ENCODE measurements at places on chromosomes 1 and 21.

DNA sequence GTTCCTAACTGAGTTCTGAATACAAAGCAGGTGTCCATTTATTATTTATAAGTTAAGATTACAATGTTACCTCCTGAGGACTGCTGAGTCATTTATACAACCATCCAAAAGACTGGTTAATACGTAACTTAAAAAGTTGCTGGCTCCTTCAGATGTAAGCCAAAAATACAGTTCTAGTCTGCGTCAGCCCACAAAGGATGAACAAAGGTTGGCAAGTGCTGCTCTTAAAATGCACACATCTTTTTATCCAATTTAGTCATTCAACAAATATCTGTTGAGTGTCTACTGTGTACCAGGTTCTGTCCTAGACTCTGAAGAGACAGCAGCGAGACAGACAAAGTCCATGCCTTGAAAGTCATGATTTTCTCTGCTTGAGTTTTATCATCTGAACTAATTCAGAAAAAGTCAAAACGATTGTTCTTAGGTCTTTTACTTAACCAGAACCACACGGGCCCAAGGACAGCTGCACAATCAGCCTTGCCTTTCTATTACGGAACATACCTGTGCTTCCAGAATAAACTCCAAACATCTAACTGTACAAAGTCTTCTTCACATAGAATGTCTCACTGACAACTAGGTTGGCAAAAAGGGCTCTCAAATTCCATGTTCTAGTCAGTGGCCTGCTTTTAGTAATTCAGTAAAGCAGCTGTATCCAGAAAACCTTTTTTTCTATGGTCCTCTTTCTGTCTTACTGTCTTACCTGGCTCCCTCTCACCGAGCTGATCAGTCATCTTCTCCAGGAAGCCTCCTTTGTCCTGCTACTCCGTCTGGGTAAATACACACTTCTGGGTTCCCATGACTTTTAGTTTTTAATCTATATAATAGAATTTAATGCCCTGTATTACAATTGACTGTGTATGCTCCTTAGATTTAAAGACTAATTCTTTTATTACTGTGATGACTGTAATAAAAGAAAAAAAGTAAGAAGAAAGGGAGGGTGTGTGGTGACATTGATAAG is 15.5 kb upstream of the CNN3 start:
- DNase-seq, result no peak

DNA sequence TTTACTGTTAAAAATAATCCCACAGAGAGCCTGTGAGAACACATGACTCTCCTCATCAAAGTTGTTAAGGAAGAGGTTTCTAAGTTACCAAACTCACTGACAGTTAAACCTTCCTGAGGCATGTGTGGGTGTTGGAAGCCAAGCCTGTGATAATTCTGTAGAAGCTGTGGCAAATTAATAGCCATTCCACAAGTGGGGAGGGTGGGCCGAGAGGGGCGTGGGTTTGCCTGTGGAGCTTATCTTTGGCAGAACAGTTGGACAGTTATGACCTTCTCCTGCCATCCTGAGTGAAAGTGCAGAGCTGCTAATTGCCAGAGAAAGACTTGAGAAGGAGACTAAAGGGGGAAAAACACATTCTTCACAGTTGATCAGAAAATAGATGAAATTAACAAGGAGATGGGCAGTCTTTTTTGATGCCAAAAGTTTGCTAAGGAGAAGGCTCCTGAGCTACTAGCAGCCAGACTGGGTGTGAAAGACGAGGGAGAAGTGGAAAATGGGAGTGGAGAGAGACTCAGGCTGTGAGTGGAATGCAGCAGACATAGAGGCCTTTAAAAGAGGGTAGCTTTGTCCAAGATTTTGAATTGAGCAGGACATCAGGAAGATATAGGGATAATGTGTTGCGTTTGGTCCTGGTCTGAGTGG is 1.6 kb upstream of the PLA2G2C start:
- DNase-seq, result no peak

GRCh38 chr1:150557813-150558212 is 8.6 kb downstream of the ADAMTSL4 start:
- DNase-seq, result no peak

GRCh38 chr21:23639721-23640120 is 1967.6 kb downstream of the MRPL39 start:
- no peak for DNase-seq

DNA sequence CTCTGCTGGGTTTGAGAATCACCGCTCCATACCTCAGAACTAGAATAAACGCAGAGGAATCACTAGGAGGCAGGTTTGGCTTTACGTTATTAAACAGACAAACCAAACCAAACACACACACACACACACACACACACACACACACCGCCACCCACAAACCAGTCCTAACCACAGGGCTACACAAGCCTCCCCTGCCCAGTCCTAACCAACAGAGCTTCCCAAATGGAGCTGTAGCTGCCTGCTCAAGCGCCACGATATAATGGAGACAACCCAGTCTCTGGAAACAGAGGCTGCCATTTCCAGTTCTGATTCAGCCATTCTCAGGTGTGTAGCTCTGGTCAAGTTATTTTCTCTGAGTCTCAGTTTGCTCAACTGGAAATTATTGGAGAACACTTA is 519.1 kb downstream of the SMYD3 start:
- DNase-seq, result no peak

DNA sequence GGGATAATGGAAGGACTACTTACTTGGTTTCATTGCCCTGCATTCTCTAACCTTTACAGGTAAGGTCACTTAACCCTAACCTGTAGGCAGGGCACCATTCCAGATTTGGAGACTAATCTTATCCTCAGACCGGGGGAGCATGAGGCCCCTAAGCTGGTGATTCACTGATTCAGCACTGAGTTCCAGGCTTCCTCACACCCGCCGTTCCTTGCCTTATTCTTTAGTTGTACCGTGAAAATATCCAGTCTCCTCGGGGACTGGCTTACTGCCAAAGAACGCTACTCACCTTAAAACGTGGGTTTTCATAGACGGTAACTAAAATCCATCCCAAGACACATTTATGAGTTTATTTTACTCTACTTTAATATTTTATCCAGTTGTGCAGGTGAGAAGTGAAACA is 44.3 kb upstream of the COL24A1 start:
- no peak for DNase-seq

DNA sequence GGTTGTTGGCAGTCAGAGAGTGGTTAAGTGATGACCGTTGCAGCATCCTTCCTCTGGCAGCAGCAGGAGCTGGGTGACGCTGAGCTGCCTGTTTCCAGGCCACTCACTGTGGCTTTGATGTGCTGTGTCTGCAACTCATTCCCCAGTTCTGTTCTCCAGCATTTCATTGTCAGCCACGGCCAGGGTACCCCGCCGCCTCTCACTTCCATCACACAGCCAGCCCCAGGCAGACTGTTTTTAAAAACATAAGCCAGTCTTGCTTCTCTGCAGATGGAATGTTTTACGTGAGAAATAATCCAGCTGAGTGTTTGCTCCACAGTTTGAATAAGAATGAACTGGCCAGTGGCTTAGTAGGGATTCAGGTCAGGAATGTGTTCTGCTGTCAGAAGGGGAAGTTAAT is 21.5 kb upstream of the ST6GALNAC3 start:
- DNase-seq, result no peak

DNA sequence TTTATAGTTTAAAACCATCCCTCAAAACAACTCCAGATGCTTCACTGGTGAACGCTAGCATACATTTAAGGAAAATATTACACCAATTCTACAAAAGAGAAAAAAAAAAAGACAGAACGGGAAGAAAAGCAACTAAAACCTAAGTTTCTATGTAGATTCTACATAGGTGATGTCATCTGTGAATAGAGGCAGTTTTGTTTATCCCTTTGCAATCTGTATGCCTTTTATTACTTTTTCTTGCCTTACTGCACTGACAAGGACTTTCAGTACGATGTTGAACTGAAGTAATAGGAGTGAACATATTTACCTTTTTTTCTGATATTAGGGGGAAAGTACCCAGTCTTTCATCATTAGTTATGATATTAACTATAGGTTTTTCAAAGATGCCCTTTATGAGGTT is 101.7 kb upstream of the HAO2 start:
- no peak for DNase-seq

DNA sequence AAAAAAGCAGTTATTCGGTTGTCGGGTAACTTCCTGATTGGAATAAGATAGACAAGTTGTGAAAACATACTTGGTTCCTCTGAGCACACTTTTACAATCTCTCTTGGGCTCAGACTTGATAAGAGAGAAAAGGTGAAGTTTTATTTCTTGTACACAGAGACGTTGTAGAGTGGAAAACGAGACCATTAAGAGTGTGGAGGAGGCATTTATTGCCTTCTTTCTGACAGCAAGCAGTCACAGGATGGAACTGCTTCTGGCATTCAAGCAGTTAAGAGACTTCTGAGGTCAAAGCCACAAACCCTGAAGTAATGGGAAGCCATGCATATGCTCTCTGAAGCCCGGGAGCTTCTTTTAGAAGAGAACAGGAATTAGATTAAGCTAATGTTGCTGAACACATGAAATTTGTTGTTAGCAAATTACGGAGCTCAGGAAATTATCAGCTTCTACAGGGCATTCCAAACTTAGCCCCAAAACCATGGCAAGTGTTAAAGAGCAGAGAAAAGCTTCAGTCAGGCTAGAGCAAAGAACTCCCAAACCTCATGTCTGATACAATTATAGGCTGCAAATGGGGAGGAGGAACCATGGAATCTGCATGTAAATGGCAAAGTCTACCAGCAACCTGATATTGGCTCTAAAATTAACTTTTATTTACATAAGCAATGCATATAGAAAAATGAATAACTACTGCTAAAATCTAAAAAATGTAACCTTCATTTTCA is 26.0 kb downstream of the S1PR1 start:
- DNase-seq, result no peak

DNA sequence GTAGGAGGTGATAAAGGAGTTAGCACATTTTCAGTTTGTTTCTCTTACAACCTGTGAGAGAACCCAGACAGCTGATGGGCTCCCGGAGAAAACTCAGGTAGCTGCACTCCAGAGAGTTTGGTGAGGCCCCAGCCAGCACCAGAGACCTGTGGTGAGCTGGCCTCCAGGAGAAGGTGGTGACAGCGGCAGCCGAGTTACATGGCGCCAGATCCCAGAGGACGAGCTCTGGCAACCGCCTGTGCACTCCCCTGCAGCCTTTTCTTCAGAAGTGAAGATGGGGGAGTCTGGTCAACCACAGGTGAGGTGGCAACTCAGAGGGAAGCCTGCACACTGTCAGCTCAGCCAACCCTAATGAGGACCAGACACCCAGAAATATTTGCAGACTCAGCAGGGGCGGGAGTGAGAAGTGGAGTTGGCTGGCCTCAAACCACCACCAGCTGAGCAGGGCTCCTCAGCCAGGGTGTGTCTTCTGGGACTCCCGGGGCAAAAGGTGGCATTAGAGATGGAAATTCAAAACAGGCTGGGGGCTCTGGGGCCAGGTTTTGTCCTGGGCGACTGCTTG is 209.7 kb downstream of the SETD4 start:
- DNase-seq, result no peak
